Pancreas (tissue), 10 donors: ENCODE measurements at places on chromosomes 6 and 20. TPM values are rescaled to one million over a fixed set of nuclear protein-coding genes. Genes with fewer than 3 reads are reported as not detected.

MOCS3 gene
- 1.3 TPM for total RNA-seq

DNA sequence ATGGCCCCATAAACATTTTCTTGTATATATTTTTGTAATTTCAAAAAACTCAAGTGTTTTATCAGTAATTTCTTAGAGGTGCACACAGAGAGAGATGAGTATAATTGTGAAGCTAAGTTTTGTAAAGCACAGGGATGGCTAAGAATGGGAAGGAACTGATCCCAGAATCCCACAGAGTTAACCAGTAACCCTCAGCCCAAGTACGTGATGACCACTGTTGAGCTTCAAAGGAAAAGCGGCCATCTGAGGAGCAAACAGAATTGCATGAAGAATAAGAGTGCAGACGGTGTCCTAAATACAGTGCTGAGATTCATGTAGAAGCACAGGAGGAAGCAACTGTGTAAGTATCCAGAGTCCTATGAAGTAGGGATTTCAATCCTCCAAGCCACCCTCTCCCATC lies 28.1 kb upstream of the HLA-C start:
- DNase-seq = no peak

GRCh38 chr6:135782546-135782945 lies 69.0 kb upstream of the PDE7B start:
- DNase-seq = no peak

- DNase-seq = no peak
These were observed 9.5 kb upstream of the NXT1 start for GRCh38 chr20:23341073-23341472.

GRCh38 chr6:130369831-130370230 lies 4.0 kb downstream of the TMEM200A start:
- no peak for DNase-seq

GRCh38 chr6:35984701-35985100 lies 39.7 kb downstream of the SLC26A8 start:
- no peak for DNase-seq

GRCh38 chr20:49344975-49345374 lies 67.1 kb upstream of the ZNFX1 start:
- DNase-seq = no peak

MARCKS gene
- 118 TPM for total RNA-seq

DNA sequence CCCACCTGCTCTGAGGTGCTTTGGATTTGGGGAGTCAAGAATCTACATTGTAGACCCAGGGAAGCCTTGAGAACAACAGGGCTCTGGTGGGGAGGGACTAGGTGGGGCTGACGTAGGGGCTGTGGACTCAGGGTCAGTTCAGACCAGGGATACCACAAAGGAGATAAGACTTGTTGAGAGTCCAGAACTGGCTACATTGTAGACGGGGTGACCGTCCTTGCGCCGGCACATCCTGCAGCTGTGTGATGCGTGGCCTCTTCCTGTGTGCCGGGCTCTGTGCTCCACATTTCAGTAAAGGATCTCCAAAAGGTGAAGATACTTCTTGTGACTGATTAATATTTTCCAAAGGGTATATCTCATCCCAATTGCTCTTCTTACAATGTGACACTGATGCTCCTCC lies 9.8 kb upstream of the TLDC2 start:
- DNase-seq = no peak

PABPC1L gene
- 33.4 TPM for total RNA-seq

DNA sequence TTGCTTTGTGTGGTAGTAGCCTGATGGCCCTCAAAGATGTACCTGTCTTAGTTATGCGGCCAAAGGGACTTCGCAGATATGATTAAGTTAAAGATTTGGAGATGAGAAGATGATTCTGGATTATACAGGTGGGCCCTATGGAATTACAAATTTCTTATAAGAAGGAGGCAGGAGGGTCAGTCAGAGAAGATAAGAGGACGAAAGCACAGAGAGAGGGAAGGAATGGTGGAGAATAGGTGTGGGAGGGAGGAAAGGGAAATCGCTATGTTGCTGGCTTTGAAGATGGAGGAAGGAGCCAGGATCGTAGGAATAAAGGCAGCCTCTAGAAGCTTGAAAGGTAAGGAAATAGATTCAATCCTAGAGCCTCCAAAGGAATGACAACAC lies 1.2 kb upstream of the TSPYL1 start:
- DNase-seq = no peak
